Inflammatory macrophage treated with lipopolysaccharide for 4 hours (primary cell): ENCODE measurements at places on chromosomes 6 and 20.

DNA sequence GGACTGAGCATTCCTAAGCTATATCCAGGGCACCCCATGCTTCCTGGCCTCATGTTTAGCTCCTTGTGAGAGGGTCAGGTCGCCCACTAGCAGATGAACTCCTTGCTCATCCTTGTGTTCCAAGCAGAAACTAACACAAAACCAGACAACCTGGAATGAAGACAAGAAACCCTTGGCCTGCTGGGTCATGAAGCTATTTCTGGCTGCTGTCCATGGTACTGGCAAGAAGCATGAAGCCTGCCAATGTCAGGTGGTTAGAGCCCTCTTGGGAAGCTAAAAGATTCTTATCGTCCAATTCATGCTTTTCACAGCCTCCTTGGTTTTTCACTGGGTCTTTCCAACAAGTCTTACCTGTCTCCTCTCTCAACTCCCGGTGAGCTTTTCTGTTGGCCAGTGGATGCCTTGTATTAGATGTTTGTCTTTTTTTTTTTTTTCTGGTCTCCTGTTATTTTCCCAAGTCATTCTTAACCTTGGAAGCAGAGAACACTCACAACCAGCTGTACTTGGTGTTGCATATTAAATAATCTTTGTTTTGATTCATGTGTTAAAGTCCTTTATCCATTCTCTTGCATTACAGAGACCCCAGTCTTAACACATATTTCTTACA, 180.3 kb downstream of the ANKRD60 start:
- no peak for DNase-seq

DNA sequence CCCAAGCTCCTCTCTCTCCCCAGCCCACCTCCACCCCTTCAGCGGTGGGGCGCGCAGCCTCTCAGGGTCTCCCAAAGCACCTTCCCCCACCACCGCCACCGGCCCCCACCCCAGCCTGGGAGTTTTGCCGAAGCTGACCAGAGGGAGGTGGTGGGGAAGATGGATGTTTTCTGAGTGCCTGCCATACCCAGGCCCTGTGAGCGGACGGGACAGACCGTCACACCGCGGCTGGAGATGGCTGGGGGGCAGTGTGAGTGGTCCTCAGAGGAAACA, 5.7 kb downstream of the C20orf204 start:
- DNase-seq, result no peak

DNA sequence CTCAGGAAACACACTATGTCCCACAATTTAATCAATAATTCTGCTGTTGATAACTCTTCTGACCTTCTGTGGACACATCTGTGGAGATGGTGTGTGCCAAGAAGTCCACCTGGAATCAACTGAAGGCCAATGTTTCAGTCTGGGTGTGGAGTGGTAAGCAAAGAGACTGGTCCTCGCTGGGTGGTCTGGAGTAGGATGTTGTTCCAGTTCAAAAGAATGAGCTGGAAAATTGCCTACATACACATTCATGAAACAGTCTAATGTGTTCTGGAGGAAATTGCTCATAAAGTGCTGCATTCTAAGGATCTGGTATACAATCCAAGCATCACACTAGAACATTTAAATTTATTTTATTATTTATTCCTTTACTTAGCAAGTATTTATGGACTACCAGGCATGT, 33.9 kb upstream of the TBX18 start:
- no peak for DNase-seq

DNA sequence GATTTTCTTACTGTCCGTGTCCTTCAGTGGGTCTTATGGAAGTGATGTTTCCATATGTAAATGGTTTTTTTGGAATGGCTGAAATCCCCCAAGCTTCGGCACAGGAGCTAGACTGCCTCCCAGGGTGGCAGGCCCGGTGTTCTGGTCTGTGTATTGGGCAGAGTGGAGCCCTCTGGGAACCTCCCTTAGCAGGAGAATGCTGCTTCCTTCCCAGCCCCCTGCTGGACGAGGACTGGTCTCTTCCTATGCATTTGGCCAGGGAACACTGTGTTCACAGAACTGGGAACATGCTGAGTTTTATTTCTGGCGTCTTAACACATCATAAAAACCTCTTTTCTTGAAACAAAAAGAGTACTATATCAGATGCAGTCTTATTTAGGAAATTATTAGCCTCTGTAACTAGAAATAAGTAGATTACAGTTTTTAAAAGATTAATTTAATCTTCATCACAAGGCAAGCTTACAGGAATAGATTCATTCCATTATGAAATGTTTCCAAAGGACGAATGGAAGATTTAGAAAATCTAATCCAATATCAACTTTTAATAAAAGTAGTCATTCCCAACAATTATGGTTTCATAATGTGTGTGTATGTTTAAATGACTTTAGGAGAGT, 56.6 kb downstream of the SYTL3 start:
- DNase-seq, result peak; percentile 22

DNA sequence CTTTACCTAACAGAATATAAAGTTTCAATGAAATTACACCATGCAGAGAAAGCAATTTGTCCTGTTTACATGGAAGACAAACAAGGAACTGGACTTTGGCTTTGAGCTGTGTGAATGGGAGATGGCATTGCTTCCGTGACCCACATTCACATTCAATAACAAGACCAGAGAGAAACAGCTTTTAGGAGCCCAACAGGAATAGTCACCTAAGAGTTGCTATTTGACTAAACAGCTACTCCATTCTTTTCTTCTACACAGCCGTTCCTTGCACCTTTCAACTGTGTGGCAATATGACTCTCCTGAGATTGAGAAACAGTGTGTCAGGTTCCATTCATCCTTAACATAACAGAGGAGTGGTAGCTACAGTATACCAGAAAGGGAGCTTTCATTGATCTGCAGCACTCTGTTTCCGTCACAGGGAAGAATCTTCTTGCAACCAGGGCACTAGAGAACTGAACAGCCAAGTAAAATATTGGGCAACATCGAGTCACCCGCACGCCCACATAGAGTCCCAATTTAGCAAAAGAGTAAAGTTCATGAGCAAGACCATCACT, 355.1 kb downstream of the HAO1 start:
- DNase-seq, result peak; percentile 31

DNA sequence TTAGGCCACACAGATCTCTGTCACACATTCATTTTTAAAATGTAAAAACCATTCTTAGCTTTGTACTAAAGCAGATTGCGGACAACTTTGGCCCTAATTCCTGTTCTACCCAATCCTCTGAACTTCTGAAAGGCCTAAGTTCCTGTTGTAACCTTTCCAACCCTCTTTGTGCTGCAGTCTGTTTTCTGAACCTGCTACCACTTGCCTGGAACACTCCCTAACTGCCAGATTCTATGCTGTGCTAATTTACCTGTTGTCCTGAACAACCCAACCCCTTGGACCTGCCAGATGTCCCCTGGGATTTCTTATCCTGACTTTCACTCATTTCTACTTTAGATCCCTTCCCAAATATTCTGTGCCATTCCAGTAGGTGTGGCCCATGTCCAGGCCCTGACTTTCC, 398.7 kb downstream of the ZFAND3 start:
- DNase-seq, result no peak

DNA sequence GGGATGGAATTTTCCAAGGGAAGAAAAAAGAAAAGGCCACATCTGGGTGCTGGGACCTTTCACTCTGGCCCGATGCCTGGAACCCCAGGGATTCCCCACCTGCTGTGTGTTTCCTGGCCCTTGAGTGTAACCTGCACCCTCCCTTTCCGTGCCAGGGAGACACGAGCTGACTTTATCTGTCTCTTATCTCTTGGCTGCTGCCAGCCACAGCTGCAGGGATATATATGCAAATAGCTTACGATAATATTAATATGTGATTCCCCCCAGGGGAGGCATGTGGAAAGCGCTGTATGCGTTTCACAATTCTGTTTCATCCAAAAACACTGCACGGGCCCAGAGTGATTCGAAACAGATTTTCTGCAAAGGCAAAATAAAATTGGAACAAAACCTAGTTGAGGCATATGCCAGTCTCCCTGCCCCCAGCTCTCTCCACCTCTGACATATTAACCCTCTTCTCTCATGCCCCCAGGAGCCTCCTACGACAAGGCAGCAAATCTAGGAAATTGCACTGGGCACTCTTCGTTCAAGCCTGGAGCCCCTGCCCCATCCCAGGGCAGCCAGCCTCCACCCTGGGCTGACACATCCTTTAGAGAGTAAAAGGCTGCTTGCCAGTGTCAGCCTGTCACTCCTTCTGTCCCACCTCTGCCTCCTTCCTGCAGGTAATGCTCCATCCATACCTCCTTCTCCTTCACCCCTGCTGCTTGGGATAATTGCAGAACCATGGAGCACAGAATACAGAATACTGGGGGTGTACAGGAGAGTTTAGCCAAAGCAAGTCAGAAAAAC, 1.3 kb downstream of the RIPOR3 start:
- no peak for DNase-seq

DNA sequence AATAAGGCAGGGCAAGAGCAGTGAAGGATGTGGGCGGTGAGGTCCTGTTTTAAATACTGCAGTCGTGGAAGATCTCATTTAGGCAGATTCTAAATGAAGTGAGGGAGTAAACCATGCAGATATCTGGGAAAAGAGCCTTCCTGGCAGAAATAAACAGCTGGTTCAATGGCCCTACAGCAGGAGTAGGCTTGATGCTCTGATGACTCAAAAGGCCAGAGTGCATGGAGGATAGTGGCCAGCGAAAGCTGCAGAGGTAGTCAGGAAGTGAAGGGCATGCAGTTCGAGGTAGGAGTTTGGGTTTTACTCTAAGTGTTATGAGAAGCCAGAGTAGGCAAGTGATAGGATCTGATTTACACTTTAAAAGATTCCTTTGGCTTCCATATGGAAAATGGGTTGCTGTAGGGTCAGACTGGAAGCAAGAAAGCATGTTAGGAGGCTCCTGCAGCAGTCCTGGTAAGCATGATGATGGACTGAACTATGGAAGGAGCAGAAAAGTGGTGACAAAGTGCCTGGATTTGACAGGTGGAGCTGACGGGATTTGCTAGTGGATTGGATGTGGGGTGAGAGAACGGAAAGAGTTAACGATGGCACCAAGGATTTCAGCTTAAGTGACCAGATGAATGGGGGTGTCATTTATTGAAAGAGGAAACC, 150.0 kb downstream of the GJA10 start:
- no peak for DNase-seq

- peak; percentile 81 for DNase-seq
These were observed 211.9 kb upstream of the RNF24 start for GRCh38 chr20:4227085-4227821.

DNA sequence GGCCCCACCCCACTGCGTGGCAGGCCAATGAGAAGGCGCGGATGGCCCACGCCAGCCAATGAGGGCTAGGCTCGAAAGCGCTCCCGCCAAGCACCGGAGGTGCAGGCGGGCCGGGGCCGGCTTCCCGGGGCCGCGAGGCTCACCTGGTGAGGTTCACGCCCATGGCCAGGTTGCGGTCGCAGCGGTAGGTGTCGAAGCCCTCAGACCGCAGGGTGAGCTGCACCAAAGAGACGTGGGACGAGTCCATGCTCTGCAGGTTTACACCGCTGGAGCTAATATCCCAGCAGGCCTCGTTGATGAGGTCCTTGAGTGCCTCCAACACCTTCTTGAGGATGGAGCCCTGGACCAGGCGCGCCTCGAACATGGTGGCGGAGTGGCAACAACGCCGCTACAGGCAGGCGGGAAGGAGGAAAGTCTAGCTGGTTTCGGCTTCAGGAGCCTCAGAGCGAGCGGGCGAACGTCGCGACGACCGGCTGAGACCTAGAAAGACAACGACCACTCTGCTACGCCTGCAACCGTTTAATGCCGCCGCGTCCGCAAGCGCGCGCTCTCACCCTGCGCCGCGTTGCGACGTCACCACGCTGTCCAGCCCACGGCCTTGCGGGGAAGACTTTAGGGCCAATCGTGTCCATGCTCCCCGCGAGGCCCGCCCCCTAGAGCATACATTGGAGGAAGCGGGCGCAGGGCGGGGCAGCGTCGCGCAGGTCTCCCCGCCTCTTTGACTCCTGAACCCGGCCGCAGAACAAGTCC, at the start of gene PCNA:
Gene PCNA, minus strand, starts transcription at position 524 of the 750 bp plus-strand sequence. Its CDS starts 160 bp downstream, at position 364.
- peak; percentile 97 for DNase-seq

DNA sequence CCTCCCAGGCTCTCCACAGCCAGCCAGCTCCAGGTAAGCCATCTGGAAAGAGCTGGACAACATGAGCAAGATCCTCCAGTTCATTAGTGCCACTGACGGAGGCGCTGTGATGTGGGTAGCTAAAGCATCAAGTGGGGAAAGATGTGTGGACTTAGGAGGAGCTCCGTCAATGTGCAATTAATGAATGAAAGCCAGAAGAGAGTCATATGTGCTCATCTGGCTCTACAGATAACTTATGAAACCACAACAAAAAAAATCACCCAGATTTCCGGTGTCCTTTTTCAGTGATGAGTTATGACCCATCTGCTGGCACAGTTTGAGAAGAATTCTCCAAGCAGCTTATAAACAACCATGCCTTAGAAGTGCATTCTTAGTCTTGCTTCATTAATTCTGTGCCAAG, 311.7 kb upstream of the PLCB4 start:
- no peak for DNase-seq

- peak; percentile 16 for DNase-seq
These were observed 73.2 kb downstream of the INSM1 start for GRCh38 chr20:20440886-20441658.

DNA sequence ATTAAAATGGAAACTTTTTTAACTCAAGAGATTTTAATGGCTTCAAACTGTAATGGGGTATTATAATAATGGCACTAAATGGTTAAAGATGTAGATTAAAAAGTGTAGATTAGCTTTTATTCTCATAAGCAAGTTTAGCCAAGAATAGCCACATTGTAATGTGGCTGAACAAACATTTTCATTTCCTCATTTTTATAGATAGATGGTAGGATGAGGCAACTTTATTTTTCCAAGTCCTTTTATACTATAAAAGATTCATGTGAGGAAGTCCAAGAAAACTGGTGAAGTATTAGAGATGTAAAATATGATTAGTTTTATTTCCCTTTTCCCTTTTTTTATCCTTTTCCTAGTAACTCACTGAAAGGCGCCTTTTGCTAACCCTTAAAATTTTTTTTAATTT, 88.8 kb downstream of the ATRN start:
- DNase-seq, result peak; percentile 60

GRCh38 chr20:35971981-35972380, 3.6 kb downstream of the CNBD2 start:
- no peak for DNase-seq

DNA sequence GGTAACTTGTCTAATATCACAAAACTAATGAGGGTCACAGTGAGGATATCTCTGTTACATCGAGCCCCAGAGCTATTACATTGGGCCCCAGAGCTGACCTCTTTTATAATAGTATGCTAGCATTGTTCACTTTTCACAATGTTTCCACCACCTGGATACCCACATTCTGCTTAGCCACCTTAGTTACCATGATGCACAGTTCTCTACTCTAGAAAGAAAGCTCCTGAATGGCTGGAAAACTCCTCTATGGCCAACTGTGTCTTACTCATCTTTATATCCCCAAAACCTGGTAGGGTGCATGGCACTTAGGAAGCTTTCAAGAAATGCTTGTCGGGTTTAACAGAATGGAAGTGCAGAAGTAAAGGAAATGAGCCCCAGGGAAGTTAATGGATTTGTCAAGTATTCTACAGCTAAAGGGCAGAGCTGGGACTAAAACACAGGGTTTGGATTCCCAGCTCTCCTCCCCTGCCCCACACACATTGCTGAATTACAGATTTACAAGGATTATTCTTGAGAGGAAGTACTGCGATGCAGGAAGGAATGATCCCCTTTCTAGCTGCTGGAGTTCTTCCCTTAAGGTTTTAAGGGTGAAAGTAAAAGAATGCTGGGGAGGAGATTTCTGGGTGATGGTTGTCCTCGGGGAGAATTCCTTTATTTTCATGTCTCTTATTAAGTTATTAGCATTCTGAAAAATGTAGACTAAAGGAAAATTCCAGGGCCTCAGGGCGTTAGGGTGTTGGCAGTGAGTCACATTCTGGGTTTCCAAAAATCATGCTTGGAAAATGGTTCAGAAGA, 16.1 kb upstream of the HINT3 start:
- no peak for DNase-seq

GRCh38 chr20:34797012-34797995, 28.1 kb downstream of the NCOA6 start:
- no peak for DNase-seq
